ENCODE measurements at places on chromosomes 6 and 20.

DNA sequence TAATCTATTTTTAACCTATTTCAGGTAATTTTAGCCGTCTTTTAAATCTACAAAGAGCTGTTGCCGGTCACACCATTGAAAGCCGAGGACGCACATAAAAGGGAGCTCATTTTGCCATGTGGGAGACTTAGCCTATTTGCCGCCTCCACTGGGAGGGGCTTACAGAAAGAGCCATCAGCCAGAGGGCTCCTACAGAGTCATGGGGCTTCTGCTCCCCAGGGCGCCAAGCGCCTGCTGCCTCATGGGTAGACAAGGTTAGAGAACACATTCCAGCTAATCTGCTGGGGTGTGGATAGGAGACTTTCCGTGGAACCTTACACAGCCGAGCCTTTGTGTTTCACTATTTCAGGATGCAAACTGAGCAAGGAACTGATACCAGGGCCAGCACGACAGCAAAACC, 12.6 kb downstream of the PCMTD2 start:
- no peak for DNase-seq

- DNase-seq: no peak
These were observed 174.8 kb upstream of the ARG1 start for GRCh38 chr6:131398176-131398575.

GRCh38 chr6:16140607-16141006, 11.7 kb downstream of the MYLIP start:
- no peak for DNase-seq

DNA sequence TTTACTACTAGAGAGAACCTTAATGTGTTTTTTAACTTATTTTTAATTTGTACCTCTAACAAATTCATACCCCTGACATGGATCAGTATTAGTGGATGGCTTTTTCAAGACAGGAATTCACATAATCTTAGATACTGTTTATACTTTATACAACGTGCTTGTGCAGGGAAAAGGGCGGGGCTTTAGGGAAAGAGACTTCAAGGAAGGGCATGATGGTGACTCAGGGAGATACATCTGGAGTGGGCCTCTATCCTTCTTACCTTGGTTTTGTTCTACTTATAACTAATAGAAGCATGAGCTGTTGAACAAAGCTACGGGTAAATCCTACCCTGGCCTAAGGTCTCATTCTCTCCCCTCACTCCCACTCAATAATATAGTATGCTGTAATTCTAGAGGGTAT, 160.8 kb downstream of the C6orf58 start:
- no peak for DNase-seq

DNA sequence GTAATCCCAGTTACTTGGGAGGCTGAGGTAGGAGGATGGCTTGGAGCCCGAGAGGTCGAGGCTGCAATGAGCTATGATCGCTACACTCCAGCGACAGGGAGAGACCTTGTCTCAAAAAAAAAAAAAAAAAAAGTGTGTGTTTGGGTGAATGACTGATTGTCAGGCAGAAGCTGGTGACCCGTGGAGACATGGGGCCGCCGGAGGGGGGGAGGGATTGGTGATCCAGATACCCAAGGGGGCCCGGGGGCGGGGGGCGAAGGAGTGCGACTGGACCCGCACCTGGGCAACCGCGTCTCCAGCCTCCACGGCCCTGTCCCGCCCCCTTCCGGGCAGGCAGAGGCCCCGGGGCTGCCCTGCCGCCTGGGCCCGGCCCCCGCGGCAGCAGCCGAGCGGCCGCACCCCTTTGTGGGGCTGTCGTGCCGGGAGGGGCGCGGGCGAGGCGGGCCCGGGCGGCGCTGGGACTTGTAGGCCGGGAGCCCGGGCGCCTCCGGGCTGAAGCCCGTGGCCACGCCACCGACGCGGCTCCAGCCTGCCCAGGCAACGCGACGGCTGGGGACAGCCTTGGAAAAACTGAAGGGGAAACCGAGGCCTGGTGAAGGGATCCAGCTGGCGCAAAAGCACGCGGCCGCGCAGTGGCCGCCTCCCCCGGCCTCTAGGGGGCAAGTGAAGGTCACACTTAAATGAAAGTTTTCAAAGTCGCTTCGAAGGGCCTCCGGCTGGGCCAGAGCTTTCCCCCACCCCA, 2.1 kb upstream of the RBM38 start:
- peak; percentile 56 for DNase-seq

DNA sequence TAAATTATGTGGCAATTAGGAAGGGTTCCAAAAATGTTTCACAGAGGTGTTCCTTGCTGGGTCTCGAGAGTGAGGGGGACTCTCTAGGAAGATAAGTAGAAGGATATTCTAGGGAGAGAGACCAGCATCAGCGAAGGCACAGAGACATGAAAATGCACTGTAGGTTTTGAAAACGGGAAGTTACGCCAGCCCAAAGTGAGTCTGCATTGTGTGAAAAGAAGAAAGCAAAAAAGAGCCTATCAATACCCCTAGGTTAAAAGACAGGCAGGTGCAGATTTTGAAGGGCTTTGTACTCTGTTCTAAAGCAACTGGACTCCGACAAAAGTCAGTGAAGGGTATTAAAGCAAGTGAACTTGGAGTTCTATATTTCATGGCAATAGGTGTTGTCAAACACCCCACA, 25.7 kb upstream of the MRAP2 start:
- no peak for DNase-seq

- no peak for DNase-seq
These were observed 3.9 kb upstream of the SLC9A8 start for GRCh38 chr20:49808753-49809152.

DNA sequence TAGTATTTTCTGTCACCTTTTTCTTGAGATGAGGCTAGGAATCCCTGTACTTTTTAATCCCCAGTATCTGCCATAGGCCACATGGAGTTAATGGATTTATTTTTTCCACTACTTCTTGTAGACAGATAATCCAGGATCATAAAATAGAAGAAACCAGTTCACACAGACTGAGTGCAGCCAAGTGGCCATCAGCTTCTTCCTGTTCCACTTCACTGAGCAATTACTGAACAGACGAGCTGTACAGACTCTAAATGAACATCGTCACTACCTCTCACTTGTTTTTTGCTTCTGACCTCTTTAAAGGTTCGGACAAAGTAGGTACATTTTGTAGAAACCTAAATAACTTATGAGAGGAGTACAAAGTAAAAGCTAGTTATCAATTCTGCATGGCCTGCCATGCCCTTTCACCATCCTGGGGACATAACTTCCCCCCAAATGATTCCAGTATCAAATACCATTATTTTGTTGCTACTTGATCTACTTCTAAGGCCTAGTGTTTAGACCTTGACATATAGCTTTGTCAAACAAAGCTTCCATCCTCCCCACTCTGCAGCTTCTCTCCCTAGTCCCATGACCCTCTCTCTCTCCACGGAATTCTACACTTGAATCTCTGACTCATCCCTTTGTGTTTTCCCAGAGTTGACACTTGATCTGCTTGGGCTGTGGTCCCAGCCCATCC, 34.4 kb upstream of the ARHGAP18 start:
- no peak for DNase-seq

DNA sequence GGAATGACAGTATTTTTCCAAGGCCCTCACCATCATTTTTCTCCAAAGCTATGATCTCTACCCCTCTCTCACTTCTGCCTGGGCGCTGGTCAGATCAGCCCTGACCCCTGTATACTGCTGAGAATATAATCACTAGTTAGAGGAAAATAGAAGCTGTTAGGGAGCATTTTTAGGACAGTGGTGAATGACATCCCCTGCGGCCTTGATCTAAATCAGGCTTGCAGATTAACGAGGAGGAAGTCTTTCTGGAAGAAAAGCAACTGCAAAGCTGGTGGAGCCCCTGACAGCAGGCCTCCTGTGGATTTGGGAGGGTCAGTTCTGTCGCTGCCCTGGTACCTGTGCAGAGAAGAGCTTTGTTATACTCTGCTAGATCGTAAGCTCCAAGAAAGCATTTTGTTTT, 107.9 kb downstream of the RPP40 start:
- DNase-seq: no peak

DNA sequence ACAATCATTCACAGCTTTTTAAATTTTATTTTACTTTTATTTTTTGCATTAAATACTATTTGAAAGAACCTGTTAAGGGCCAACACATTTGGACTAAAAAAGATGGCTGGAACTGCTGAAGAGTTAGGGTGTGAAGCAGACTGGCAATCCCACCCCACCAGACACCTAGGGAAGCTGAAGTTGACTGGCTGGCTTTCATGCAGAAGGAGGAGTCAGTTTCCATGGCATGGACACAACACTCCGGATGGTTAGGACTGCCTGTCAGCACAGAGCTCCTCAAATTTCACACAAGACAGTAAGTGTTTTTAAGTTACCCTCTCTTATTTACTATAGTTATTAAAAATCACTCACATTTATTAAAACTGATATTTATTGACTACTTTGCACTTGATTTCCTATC, at the start of gene ANKRD66:
ANKRD66 (plus strand) TSS at position 238 of the 400 bp plus-strand sequence. CDS start 5,016 bp downstream, outside the sequence.
- no peak for DNase-seq

- no peak for DNase-seq
These were observed 29.5 kb upstream of the SHLD1 start for GRCh38 chr20:5720696-5721095.

GRCh38 chr20:1296117-1296610, 30.1 kb downstream of the SNPH start:
- no peak for DNase-seq

DNA sequence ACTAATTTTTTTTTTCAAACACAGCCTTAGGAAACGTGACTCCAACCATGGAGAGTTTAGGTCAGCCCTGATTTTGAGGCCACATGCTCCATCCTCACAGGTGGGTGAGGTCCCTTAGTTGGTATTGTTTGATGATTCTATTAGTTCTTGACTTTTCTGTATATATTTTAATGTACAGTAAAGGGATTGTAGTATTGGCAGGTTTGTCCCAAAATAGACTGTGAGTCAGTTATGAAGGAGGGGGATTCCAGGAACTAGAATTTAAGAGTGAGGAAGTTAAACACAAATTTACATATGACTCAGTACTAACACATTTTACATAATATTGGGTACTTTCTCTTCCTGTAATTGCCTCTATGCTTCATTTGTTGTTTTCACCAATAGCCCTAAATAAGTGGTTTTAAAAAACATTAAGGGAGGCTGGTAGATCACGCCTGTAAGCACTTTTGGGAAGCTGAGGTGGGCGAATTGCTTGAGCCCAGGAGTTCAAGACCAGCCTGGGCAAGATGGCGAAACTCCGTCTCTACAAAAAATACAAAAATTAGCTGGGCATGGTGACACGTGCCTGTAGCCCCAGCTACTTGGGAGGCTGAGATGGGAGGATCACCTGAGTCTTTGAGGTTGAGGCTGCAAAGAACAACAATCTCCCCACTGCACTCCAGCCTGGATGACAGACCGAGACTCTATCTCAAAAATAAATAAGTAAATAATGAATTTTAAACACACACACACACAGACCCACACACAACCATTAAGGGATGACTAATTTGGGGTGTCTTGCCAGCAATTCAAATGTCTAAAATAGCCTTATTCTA, 81.8 kb downstream of the SGK1 start:
- DNase-seq: no peak

GRCh38 chr6:33710296-33711121, 991 bp downstream of the UQCC2 start:
- DNase-seq: no peak

GRCh38 chr20:21528870-21529269, 15.0 kb upstream of the NKX2-2 start:
- DNase-seq: no peak

DNA sequence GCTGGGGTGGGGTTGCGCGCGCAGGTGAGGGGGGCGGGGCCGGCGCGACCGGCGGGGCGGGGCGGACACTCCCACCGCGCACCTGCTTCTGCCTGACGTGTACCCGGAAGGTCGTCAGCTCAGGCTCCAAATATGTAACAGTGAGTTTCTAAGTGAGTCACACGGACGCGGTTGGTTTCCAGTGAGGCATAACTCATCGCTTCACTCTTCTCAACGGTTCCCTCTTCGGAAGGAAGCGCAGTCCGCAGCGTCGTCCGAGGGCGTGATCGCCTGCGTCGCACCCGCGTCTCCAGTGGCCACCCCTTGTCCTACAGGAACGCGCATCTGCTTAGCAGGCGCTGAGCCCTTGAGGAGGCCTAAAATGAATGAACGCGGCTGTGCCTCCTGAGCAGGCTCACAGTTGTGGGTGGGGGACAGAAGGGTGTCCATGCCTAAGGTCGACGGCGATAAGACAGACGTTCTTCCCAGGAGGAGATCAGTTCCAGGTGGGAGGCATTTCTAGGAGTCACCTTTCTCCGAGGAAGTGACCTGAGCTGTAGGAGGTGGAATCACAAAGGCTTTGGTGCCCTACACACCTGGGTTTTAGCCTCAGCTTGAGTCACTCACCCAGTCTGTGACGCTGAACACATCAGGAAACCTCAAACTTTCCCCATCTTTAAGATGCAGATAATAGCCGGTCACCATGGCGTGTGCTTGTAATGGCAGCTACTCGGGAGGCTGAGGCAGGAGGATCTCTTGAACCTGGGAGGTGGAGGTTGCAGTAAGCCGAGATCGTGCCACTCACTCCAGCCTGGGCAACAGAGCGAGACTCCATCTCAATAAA, 50.9 kb upstream of the EZR start:
- DNase-seq: no peak

- no peak for DNase-seq
These were observed 13.3 kb downstream of the APMAP start for GRCh38 chr20:24979036-24979960.

GRCh38 chr20:49034070-49034732, 11.9 kb upstream of the CSE1L start:
- DNase-seq: no peak

- no peak for DNase-seq
These were observed 56.4 kb upstream of the TTPAL start for GRCh38 chr20:44419131-44419844.

DNA sequence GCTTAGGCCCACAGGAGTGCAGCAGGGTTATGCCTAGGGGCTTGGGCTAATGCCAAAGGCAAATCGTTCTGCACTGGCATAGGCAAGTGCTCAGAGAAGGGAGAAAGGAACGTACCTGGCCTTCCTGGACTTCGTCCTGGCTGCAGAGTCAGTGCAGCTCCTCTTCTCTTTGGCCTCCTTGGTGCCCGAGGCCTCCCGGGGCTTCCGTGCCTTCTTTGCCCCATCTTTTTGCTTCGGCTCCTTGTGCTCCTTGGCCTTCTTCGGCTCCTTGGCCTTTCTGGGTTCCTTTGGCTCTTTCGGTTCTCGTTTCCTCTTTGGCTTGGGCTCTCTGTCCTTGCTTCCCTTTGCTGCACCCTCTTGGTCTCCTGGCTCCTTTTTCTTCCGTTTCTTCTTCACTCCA, 85.2 kb downstream of the CHD6 start:
- no peak for DNase-seq

GRCh38 chr20:61749406-61750075, 316.1 kb downstream of the TAF4 start:
- DNase-seq: no peak

GRCh38 chr6:107122748-107123147, 7.4 kb upstream of the BEND3 start:
- no peak for DNase-seq
